ENCODE measurements at places on chromosomes 16 and 17. TPM values are rescaled to one million over a fixed set of nuclear protein-coding genes. Genes with fewer than 3 reads are reported as not detected.

The CACNA1H gene
- total RNA-seq: 14.7 TPM

The CAPNS2 gene
- total RNA-seq: not detected

The TRPV3 gene
- total RNA-seq: 0.46 TPM

The KRTAP2-2 gene
- not detected for total RNA-seq

The OR3A3 gene
- not detected for total RNA-seq

The CCL3 gene
- not detected for total RNA-seq

The TBKBP1 gene
- total RNA-seq: 4.4 TPM

The ZCCHC14 gene
- total RNA-seq: 9.7 TPM
